Activated CD8-positive, alpha-beta memory T cell treated with anti-CD3 and anti-CD28 coated beads, Interleukin-2, amount 10 ng/mL, durations not matched to agents 7 days and 5 days (primary cell): ENCODE measurements at places on chromosomes 5 and 9. TPM values are rescaled to one million over a fixed set of nuclear protein-coding genes. Genes with fewer than 3 reads are reported as not detected.

DNA sequence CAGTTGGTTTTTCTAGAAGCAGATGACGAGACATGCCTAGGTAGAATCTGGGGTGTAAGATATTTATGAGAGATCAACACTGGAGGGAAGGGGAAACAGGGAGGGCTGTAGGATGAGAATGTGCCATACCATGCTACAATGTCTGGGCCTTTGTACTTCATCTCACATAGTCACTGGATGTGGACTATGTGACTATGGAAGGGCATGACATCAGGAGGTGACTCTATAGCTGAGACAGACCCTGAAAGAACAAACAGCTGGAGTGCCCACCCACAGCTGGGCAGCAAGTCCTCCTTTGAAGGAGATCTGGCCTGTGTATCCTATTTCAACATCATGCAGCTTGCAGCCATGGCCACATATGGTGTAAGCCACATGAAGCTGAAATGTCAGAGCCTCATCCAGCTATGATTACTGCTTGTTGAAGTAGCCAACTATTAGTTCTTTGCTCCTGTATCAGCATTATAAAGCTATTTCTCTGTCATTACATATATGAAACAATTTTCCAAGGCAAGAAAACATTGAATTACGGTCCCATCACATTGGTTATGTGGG is 46.2 kb upstream of the KIF2A start:
- DNase-seq, result no peak

DNA sequence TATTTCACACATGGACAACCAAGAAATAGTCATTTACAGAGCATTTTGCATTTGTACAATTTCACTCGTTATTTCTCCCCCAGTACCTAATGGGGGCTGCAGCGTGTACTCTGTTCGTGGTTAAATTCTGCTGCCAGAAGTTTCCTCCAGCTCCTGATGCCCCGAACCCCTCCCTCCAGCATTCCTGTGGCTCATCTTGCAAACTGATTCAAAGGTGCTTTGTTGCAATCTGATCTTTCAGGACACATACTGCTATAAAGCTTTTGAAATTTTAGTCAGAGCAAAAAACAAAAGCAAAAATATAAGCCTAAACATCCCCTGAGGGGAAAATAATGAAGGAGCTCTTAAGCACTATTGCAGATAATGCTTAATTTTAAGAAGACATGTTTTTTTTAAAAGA is 27.7 kb downstream of the UBLCP1 start:
- no peak for DNase-seq

DNA sequence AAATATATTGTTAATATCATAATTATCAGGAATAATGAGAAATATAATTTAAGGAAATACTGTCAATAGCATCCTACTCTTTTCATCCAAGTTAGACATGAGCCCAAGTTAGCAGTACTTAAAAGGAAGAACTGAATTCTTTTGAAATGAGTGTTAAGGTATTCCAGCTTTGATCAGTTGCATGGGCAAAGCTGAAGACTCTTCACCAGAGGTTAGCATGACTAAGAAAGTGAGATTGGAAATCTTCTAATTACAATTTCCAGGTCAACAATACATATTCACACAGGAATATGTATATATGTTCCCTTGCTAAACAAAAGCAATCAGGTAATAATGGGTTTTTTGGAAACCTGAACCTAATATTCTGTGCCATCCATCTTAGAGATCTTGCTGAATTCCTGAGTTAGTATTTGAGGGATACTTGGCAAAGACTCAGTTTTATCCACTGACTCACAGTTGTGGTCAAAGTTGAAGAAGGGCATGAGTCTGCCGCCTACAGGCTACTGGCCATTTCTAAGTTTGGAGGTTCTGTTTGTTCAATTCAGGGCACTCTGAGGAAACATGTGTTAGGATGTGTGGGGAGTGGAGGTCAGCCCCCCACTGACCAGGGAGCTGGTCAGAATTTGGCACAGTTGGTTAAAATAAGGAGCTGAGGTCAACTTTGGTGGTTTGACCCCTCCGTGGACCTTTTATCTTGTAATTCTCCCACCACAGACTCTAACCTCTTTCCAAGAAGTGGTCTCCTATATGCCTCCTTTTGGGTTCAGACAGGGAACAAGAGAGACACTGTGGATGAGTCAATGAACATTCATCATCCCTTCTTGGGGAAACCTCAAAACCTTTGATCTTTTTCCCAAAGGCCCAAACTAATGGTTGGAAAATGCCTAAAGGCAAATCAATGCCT is 118.3 kb downstream of the PIK3R1 start:
- no peak for DNase-seq

DNA sequence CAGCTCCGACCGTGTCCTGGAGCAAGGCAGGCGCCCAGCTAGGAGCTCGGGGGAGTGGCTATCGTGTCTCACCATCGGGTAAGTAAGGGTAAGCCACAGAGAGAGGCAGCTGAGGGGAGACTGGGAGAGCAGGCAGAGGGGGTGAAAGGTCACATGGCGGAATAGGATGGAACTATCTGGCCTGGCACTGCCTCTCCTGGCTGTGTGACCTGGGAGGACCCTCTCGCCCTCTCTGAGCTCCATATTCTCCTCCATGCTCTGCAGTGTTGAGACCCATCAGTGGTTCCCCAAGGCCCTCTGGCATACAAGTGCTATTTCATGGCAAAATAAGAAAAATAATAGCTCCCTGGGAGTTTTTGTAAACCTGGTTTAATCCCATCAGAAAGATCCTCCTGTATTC is 43.9 kb upstream of the ASS1 start:
- DNase-seq, result no peak

DNA sequence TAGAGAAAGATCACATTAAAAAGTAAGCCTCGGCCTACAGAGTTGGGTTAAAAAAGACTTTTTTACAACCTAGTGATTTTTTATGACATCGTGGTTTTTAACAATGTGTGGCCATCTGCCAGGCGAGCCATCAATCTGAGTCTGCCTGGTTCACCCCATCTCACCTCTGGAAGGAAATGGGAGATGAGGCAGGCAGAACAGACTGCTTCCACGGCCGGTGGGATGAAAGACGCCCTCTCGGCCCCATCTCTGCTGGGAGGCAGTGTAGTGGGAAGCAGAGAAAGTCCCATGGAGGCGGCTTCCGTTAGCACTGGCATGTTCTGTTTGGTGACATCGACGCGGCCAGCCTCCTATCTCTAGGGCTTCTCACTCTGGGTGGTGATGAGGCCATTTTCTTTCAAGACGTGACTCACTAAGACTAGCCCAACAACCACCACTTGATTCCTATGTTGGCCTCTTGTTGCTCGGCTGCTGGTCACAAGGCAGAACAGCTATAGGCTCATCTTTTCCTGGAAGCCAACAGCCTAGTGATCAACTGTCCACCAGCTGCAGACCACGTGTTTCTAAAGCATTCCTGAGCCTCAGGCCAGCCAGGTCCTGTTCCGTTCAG is 132.4 kb upstream of the OTULINL start:
- DNase-seq, result no peak

DNA sequence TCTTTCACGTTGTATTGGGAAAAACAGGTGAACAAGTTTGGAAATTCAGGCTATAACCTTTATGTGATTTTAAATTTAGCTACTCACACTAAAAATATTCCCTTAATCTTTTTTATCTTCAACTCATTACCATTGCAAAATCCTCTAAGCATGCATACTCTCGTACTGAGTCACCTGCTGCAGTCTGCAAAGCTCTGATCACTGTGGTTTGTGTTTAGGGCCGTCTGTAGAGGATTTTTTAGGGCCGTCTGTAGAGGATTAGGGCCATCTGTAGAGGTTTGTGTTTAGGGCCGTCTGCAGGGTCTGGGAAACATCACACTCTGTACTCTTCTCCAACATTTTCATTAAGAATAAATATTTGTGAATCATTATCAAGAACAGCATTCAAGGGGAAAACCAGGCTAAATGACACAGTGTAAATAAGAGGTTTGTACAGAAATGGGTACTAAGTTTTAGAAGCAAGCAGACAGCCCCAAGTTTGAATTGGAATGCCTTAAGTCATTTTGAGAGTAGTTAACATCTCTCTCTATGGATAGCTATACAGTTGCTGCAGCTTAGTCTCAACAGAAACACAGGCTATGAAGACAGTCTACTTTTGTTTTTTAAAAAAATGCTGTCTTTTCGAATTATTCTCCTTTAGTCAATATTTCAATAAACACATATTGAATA is 155.0 kb upstream of the TSLP start:
- DNase-seq, result no peak

Gene CENPK
- total RNA-seq, result 94.6 TPM

Gene GPR150
- total RNA-seq, result 0.28 TPM

- no peak for DNase-seq
Measured at GRCh38 chr5:155974369-155974768, 352.6 kb upstream of the SGCD start.
